ENCODE measurements at places on chromosomes 3 and 15.

DNA sequence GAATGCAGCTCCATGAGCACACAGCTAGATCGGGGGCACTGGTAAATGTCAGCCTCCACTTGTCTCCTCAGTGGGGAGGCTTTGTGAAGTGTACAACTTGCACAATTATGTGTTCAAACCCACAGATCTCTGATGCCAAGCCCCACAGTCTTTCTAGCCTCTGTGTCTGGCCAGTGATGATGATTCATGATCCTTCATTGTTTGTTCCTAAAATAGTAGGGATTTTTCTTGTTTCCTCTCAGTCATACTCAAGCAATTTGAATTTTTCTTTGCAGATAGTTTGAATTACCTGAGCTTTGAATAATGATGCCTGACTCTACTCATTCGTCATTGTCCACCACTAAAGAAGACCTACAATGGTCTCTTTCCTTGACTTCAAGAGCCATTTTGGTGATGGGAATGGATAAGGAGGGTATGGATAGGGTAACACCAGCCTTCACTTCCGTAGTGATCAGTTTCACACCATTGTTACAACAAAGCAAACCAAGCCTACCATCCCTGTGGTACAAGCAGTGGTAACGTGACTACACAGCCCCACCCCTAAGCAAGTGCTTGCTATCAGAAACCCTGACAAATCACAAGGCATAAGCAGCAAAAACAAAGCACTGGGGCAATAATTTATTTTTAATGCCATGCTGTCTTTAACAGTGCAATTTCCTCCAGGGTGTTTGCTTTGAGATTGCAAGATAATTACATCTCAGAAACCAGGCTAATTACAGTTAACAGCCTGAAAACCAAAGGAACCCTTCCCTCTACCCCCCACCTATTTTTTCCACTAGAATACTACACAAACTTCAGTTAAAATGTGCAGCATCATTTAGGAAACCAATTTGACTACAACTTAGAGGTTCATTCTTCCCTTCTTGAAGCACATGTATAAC, 114.1 kb upstream of the PPP2R3A start:
- no peak for DNase-seq

- DNase-seq = no peak
Observed at GRCh38 chr3:125008766-125009165, 47.0 kb downstream of the HEG1 start.

GRCh38 chr15:100334456-100334855, 7.3 kb downstream of the ADAMTS17 start:
- no peak for DNase-seq

GRCh38 chr15:65212097-65212496, 824 bp upstream of the CILP start:
- no peak for DNase-seq

GRCh38 chr3:52210550-52211046, 12.6 kb downstream of the ALAS1 start:
- DNase-seq = no peak

GRCh38 chr3:104952146-104952972, 414.4 kb upstream of the ALCAM start:
- DNase-seq = no peak
